ENCODE measurements at places on chromosomes 16 and 17.

GRCh38 chr16:23807028-23807427 lies 28.8 kb upstream of the PRKCB start:
- peak; percentile 32 for DNase-seq

DNA sequence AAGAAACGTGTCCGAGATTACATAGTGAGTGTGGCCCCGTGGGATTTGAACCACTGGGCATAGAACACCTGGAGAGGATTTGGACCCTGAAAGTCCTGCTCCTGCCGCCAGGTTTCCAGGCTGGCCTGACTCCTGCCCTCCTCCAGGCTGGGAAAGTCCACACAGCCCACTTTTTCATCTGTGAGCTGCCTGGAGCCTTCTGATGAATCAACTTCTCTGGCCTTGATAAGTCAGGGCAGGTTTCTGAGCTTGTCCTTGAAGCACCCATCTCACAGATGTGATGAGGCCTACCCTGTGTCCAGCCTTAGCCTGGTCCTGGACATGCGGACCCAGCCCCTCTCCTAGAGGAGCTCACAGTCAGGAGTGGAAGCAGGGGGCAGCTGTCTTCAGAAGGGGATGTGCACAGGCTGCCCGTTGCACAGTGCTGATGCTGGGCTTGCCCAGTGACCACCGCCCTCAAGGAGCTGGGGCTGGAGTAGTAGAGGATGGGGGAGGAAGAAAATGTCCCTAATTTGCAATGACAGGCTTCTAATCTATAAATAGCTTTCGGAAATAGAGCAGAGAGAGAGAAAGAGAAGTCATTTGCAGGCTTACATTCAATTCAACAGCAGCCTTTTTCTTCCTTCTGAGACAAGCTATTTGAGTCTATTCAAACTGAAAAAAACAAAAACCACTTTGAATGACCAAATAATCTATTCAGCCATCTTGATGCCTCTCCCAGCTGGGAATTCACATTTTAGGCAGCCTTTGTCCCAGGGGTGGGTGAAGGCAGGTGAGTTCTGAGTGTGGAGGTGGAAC lies 73.5 kb upstream of the DNAJA2 start:
- DNase-seq: no peak

GRCh38 chr17:75093548-75094158 lies 5.9 kb downstream of the SLC16A5 start:
- DNase-seq: peak; percentile 27

DNA sequence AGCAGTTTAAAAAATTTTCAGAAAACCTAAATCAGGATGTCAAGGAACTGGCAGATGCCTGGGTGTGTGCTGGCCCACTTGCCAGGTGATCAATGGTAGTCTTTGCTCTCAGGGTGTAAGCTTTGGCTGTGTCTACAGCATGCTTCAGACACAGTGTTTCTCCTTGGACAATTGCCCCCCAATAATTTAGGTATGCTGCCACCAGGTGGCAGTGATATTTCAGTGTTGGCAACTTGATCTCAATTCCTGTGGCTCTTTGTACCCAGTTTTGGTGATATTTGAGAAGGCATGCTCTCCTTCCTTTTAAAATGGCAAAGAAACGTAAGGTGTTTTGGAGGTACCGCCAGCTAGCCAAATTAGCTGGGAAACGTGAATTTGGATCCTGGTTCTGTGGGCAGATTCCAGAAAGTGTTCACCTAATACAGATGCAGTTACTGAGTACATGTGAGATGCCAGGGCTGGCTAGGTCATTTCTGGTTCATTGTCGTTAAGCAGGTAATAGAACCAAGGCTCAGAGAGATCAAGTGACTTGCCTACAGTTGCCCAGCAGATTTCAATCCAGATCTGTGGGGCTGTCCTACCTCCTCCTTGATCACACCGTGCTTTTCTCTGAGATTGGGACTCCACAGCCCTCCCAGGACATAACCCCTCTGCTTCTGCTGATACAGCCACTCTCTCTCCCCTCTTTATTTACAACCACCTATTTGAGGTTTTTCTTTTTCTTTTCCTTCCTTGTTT lies 155.6 kb upstream of the PLCG2 start:
- peak; percentile 54 for DNase-seq

DNA sequence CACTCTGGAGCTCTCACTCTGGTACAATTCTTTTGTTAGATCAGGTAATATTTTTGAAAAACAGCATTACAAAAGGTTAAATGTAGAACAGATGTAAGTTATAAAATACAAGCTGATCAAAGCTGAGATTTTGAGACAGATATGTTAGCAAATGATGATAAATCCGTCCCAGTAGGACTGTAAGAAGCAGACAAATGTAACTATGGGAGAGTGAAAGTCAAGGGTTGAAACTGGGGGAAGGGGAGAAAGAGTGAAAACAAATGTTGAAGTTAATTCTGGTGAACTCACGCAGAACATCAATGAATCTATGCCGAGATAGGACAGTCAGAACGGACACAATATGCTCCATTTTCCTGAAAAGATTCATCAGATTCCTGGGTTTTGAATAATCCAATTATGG lies 298.9 kb upstream of the IRX5 start:
- no peak for DNase-seq

- DNase-seq: no peak
Measured at GRCh38 chr16:24007391-24007790, 171.6 kb downstream of the PRKCB start.

DNA sequence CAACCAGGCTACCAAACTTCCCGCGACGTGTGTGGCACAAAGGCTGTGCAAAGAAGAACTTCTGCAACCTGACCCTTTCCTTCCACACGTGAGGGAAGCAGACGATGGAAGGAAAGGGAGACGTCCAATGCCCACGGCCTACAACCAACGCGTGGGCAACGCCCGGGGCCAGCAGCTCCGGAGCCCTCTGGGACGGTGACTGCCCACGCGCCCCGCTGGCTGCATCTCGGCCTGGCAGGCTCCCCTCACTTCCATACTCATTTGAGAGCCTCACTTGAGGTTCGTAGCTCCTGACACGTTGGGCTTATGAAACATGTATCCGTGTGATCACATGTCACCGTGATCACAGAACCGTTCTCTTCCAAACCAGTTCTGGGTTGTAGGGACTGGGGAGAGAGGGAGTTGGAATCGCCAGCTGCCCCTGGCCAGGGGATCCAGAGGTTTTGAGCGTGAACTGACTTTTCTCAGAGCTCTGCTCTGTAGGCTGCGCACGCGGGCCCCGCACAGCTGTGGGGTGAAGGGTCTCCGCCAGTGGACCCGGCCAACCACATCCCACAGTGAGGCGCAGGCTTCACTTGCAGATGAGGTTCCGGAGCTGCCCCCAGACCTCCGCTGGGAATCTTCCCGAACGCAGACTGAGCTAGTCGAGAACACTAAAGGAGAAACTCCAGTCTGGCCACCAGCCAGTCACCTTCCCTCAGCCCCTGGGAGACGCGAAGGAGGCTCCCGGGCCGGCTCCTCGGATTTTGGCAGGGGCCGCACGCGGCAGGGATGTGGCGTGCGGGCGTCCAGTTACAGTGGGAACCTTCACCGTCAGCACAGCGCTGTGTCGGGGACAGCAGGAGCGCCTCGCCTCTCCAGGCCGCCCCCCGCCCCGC lies 1.0 kb downstream of the LMF1 start:
- peak; percentile 23 for DNase-seq

DNA sequence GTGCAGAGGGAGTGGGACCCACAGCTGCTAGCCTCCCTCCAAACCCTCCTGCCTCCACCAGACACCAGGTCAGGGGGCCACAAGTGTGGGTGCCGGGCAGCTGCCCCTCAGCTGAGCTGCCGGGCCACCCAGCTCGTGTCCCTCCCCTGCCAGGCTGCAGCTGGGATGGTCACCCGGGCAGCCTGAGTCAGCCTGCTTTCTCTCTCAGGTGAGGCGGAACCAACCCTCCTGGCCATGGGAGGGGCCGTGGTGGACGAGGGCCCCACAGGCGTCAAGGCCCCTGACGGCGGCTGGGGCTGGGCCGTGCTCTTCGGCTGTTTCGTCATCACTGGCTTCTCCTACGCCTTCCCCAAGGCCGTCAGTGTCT lies 6.9 kb downstream of the SLC16A3 start:
- peak; percentile 85 for DNase-seq

- peak; percentile 88 for DNase-seq
Measured at GRCh38 chr17:1486802-1487695, 5.4 kb downstream of the MYO1C start.

- DNase-seq: peak; percentile 93
Measured at GRCh38 chr16:58459344-58460218, 40.4 kb upstream of the NDRG4 start.

DNA sequence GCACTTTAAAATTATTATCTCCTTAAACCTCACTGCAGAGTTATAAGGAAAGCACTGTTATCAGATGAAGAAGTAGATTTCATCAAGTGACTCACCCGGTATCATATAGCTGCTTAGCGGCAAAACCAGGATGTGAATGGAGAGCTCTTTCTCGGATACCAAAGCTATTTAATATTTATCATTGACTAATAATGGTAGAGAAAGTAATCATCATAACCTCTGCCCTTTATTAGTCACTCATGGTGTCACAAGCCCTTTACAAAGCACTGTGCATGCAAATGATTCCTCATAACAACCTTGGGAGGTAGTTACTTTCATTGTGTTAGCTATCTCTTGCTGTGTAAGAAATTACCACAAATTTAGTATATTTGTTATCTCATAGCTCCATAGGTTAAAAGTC lies 592.9 kb downstream of the MAF start:
- DNase-seq: peak; percentile 3

- no peak for DNase-seq
Measured at GRCh38 chr17:83145358-83145738, 65.9 kb downstream of the METRNL start.

DNA sequence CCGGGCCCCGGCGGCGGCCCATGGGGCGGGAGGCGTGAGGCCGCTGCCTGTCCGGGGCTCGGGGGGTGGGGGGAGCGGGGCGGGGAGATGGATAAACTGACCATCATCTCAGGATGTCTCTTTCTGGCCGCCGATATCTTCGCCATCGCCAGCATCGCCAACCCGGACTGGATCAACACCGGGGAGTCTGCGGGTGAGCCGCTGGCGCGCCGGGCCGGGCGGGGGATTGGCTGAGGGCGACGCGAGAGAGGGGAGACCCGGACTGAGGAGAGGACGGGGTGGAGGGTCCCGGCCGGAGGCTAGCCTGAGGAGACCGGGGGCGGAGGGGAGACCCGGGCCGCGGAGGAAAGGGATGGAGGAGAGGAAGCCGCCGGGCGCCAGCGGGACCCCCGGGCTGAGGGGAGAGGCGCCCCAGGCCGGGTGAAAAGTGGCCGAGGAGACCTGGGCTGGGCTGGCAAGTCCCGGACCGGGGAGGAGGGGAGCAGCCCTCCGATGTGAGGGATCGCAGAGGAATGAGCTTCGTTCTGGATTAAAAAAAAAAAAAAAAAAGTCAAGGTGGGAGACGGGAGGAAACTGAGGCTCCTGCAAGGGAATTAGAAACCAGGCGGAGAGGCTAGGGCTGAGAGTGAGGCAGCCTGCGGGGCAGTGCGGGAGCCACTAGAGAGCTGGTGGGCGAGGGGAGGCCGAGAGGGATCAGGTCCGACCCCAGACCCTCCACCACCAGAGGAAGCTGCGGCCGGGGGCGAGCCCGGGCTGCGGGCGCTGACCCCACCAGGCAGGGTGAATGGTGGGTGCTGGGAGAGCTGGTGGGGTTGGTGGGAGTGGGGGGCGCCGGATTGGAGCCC lies 526 bp downstream of the MOSMO start:
- DNase-seq: peak; percentile 6

- no peak for DNase-seq
Measured at GRCh38 chr17:61225178-61225882, 174.3 kb upstream of the TBX2 start.

- peak; percentile 54 for DNase-seq
Measured at GRCh38 chr17:38556239-38556638, 49.5 kb downstream of the SRCIN1 start.

- DNase-seq: no peak
Measured at GRCh38 chr16:77899416-77899815, 111.1 kb downstream of the VAT1L start.

DNA sequence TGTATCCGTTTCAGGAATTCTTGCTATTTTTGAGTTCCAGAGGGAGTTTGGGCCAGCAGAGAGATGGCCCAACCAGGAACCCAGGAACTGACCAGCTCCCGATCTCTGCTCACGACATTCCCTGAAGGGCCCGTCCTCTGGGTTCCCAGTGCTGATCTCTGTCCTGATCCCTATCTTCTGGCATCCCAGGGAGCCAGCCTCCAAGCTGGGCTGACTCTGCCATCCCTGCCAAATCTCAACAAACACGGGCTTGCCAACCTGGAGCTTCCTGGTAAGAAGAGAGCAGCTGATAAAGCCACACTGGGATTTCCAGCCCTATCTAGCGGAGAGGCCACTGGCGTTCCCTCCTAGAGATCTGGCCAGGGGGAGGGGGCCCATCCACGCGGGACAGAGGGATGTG lies 16.2 kb downstream of the GPRC5B start:
- no peak for DNase-seq

- no peak for DNase-seq
Measured at GRCh38 chr17:70053241-70054234, 21.5 kb upstream of the KCNJ16 start.

DNA sequence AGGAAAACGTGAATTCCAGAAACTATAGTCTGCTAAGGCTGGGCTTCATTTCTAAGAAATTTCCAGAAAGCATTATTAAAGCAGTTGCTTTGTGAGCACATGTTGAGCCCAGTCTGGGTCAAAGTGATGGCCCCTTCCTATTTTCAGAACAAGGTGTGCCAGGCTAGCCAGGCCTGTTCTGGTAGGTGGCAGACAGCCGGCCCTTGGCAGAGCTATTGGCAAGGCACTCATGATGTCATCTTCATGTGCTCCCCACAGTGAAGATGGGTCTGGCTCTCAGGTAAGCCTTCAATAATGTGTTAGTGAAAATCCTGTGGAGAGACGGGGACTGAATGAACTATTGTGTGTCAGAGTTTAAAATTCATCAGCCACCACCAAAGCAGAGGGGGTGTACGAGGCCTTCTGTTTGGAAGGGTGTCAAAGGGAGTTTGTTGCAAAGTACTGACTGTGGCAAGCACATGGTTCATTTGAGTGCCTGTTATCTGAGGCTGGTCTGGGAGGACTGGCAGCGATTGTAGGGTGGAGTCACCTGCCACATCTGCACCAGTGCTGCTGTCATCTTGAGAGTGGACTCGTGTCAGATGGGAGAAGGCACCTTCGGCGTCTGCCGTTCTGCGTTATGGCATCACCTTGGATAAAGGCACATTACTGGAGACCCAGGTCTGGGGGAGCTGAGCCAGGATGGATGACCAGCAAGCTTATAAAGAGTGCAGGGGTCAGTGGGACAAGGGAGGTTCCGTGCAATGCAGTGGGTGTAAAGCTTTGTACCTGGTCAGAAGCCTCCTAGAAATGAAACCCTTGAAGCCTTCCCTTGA lies 43.4 kb downstream of the KSR1 start:
- DNase-seq: no peak

- DNase-seq: no peak
Measured at GRCh38 chr16:5722116-5722619, 624.6 kb upstream of the EEF2KMT start.

GRCh38 chr16:4494746-4495490 lies 18.7 kb downstream of the HMOX2 start:
- DNase-seq: peak; percentile 90

DNA sequence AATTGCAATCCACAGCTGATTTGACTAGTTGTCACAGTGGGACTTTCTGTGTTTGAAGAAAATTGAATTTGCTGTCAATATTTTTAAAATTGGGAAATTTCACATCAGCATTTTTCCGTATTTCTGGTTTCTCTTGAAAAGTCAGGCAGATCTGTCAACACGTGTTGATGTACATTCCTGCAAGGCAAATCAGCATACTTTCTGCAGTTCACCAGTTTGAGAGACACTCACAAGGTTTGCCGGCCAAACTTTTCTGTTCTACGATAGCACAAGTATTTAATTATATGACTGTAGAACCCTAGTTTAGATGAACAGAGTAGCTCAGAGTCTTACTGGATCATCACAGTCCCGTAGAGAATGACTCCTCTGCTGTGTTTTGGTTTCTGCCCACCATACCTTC lies 102.0 kb downstream of the ADAMTS18 start:
- no peak for DNase-seq

- DNase-seq: no peak
Measured at GRCh38 chr17:46108550-46109110, 84.6 kb downstream of the KANSL1 start.
